EH (cell line): ENCODE measurements at places on chromosomes 16 and 17.

DNA sequence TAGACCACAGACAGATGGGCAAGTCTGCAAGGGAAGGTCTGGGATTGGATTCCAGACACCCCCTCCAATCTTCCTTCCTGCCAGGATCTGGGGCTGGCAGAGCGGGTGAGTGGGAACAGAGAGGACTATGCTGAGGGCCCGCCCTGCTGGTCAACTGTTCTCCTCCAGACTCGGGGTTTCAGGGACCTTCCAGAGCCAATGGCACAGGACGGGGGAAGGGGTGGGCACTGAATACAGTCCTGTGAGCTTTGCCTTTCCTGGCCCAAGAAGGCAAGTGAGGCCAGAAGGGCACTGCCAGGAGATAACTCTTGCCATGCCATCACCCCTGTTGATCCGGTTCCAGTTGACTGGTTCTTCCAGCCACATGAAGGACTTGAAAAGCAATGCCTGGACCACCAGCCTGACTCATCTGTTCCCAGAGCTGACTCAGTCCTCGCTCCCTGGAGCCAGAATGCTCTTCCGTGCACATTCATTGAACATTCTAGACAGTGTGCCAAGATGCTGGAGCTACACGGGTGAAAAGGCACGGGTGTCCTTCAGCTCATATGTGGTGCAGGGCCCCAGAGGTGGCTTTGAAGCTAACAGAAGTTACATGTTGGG is 533 bp upstream of the MEFV start:
- peak; percentile 32 for DNase-seq

DNA sequence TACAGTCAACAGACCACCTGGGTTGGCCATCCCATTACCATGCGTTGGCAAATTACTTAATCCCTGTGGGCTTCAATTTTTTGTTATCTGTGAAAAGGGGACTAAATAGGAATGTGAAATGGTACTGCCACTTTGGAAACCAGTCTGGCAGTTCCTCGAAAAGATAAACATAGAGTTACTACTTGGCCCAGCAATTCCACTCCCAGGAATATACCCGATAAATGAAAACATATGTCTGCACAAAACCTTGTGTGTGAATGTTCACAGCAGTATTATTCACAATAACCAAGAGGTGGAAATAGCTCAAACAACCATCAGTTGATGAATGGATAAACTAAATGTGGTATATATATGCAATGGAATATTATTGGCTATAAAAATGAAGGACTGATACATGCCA is 87.9 kb downstream of the TANGO6 start:
- peak; percentile 24 for DNase-seq

GRCh38 chr16:27401768-27402568 is at the start of gene IL21R:
Gene IL21R (plus strand): TSS chr16:27402174. CDS start chr16:27430072, 27,898 bp downstream.
- DNase-seq = peak; percentile 81

DNA sequence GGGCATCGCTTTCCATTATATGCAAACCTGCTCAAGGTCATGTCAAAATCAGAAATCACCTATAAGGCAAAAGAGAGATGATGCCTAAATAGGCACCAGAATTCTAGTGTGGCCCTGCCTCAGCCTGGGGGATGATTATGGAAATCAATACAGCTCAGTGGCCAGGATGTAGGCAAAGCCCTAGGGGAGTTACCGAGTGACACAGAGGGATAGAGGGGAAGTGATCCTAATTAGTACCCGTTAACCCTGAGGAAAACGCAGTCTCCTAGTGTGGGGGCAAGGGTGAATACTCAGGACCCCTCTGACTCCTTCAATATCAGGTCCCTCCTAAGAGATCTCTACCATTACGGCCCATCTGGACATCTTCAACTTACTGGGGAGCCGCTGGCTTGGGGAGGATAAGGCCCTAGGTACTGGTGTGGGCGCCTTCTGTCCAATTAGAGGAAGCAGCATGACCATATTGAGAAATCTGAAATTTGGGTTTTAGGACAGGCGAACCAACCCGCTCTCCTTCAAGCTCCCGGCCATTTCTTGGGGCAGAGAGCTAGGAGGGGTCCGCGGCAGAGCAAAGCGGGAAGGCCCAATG is 725 bp downstream of the NT5C3B start:
- peak; percentile 40 for DNase-seq

DNA sequence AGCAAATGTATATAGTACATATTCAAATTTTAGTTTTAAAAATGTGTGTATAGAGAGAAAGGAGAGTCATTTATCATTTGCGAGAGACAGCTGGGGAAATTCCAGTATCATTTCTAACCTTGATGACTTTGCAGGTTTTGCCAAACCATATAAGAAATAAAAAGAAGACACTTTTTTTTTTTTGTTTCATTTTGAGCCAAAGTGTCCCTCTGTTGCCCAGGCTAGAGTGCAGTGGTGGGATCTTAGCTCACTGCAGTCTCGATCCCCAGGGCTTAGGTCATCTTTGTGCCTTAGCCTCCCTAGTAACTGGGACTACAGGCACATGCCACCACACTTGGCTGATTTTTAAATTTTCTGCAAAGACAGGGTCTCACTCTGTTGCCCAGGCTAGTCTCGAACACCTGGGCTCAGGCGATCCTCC is 38.4 kb upstream of the VWA3A start:
- no peak for DNase-seq

DNA sequence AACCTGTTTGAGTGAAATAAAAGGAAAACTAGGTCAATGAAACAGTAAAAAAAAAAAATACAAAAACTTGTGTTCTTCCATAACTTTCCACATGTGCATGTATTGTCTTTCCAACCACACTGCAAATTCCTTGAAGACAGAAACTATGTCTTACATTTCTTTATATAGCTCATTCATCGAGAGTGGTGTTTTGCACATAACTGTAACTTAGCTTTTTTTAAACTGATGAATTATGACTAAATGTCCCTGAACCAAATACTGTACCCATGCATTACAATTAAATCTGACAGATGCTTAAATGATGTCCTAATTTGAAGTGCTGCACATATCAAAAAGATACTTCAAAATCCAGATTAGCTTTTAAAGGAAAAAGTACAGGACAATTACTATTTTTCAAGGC is 50.1 kb downstream of the BRIP1 start:
- peak; percentile 54 for DNase-seq

- DNase-seq = no peak
Observed at GRCh38 chr17:27896701-27897100, 3.5 kb upstream of the LYRM9 start.

GRCh38 chr16:22782314-22782713 is 31.6 kb upstream of the HS3ST2 start:
- DNase-seq = no peak

DNA sequence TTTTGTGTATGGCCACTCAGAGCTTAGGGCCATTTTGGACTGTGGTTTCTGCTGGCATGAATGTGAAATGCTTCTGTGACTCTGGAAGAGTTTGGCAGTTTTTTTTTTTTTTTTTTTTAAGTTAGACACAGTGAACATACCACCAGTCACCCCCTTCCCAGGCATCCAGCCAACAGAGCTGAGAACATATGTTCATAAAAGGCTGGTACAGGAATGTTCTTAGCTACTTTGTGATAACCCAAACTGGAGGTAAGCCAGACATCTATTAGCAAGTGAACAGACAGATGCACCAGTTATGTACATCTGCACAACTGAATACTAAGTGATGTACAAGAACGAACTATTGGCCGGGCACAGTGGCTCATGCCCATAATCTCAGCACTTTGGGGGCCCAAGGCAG is 92.7 kb downstream of the ABCC1 start:
- DNase-seq = peak; percentile 94

DNA sequence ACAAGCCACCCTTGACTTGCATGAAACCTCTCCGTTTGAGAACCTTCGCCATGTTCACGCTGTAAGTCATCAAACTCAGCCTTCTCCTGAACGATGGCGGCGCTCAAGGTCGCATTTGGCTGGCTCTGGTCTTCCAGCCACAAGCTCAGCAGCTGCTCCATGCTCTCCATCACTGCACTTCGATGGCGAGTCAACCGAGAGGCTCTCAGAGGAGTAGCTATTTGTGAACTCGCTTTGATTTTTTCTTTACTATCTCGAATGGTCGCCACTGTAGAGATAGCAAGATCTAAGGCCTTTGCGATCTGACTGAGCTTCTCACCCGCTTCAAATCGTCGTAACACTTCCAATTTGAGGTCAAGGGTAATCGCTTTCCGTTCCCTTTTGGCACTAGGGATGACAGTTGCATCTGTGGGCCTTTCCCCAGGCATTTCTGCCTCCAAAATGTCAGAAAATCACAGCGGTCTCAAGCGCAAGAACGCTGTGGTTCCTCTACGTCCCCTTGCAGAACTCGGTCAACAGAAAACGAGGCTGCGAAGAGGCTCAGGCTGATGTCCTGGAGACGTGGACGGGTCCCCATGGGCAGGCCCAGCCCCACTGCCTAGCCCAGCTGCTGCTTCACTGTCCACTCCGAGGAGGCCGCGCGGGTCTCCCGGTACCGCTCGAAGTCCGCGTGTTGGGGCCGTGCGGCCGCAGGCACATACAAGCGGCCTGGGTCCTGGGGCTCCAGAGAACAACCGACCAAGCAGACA is 23.1 kb downstream of the DEF8 start:
- DNase-seq = no peak

- no peak for DNase-seq
Observed at GRCh38 chr17:73729101-73729500, 84.9 kb upstream of the SDK2 start.

DNA sequence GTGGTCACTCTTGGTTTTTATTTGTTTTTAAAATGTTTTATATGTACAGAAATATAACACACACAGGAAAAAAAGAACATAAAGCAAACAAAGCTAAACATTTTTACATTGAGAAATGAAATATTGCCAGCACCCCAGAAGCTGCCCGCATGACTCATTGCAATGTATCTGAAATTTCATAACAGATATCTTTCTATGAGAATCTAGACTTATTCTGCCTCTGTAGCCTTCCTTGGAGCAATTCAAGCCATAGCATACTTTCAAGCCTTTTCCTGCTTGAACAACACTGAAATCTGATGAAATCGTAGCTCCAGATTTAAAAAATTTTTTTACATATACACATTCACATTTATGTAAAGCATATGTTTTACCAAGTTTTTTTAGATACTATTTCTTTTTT is 86.9 kb downstream of the RBBP6 start:
- peak; percentile 21 for DNase-seq

DNA sequence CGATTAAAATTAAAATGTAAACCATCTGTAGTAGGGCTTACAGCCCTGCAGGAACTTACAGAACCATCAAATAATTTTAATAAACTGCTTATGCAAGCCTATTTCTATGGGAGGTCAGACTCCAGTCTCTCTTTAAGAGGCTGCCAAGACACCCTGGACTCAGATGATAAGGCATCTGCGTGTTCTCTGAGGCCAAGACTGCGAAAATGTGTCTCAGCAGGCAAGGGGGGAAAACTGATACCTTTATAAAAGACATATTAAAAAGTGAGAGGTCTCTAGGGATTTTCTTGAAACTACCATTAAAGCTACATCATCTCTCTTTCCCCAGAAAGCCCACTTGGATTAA is 32.2 kb downstream of the MPHOSPH6 start:
- no peak for DNase-seq

DNA sequence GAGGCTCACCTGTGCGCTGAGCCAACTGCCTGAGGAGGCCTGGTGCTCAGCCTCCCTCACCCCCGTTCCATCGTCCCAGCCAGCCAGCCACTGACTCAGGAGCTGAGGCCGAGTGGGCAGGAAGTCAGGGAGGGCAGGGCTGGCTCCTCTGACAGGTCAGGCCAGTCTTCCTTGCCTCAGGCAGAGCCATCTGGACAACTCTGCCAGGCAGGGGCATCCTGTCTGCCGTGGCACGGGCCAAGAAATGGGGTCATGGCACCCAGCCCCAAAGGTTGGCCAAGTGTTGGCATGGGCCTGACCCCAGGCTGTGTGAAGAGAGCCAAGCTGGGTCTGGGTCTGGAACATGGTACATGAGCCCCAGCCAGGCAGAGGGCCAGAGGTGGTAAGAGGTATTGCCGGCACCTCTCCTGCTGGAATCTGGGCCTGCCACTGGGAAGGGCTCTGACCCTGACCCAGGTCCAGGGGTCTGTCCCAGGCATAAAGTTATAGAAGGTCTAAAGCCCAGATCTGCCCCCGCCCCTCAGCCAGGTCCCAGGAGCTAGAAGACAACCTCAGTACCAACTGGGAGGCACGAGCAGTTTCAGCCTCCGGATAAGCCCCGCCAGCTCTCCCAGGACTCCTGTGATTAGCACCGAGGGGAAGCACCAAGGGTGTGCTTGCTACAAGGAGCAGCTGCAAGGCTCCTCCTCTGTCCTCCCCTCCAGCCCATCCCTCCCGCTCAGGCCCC is 2.5 kb upstream of the VASN start:
- DNase-seq = peak; percentile 74
